ENCODE measurements at places on chromosomes 12 and 14. TPM values are rescaled to one million over a fixed set of nuclear protein-coding genes. Genes with fewer than 3 reads are reported as not detected.
A peak's percentile ranks its signal among the peaks of the same experiment; 100 is the strongest.

GRCh38 chr12:68910128-68910527 lies 22.8 kb downstream of the CPM start:
- peak; percentile 77 for DNase-seq

- DNase-seq = peak; percentile 68
Observed at GRCh38 chr12:873954-874353, 75.5 kb downstream of the RAD52 start.

DNA sequence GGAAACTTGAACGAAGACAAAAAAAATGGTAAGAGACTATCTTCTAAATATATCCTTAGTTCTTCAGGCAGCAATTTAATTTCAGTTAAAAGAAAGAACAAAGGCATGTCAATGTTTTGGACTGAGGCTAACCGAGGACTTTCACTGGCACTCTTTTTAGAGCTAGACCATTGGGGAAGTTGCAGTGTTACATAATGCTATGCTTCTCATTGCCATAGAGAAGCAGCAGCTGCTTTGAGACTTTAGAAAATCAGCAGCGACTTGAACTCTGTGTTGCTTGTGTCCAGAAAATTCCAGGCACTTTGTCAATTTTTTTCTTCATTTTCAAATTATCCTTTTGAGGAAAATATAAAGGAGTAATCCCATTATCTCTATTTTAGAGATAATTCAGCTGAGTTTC lies 964.2 kb downstream of the NRXN3 start:
- no peak for DNase-seq

GRCh38 chr14:72965249-72965648 lies 39.0 kb downstream of the DCAF4 start:
- peak; percentile 56 for DNase-seq

DNA sequence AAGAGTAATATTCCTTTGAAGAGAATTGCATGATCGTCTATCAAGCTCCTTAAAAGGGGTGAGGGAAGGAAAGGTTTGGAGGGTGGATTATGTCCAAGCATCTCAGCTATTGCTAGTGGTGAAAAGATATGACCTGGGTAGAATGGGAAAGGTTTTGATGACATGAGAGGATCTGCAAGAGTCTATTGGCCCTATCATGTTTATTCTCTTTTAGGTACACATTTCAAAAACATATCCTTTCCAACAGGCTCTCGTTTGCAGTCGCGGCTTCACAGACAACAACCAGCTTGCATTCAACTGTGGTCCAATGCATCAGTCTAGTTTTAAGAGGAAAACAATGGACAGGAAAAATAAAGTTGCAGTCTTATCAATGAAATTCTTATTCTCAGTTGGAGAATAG lies 17.1 kb downstream of the FOXG1 start:
- no peak for DNase-seq

GRCh38 chr12:125287155-125287847 lies 222.1 kb downstream of the AACS start:
- no peak for DNase-seq

DNA sequence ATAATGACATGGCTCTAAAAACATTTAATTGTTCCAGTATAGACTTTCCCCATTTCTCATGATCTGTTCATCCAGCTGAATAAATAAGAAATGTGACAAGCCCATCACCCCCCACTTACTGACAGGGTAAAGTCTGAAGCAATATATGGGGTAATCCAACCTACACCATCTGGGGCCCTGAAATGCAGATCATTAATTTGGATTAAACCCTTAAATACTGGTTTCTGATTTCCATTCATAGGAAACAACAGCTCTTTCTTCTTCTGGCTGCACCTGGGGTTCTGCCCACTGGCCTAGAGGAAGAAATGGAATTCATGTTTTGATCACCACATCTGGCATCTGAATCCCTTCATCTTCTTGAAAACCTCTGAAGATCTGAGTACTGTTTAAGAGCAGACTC lies 39.3 kb upstream of the ACSM4 start:
- no peak for DNase-seq

EXOC3L4 gene
- 0.26 TPM for total RNA-seq

ASB2 gene
- total RNA-seq = 0.26 TPM

All from bronchial epithelial cell (primary cell).